ENCODE measurements at places on chromosomes 7 and 10. TPM values are rescaled to one million over a fixed set of nuclear protein-coding genes. Genes with fewer than 3 reads are reported as not detected.

DNA sequence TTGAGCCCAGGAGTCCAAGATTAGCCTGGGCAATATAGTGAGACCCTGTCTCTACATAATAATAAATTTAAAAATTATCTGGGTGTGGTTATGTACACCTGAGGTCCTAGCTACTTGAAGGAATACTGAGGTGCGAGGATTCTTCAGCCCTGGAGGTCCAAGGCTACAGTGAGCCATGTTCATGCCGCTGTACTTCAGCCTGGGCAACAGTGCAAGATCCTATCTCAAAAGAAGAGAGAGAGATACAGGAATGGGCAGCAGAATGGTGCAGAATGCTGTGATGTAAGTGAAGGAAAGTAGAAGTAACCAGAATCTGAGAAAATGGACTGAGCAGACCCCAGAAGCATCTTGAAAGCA lies 62.7 kb upstream of the EXOC4 start:
- DNase-seq, result no peak

- DNase-seq, result no peak
Measured at GRCh38 chr10:123537188-123537961, 128.8 kb upstream of the GPR26 start.

GRCh38 chr7:39816462-39817060 lies 133.5 kb upstream of the CDK13 start:
- no peak for DNase-seq

DNA sequence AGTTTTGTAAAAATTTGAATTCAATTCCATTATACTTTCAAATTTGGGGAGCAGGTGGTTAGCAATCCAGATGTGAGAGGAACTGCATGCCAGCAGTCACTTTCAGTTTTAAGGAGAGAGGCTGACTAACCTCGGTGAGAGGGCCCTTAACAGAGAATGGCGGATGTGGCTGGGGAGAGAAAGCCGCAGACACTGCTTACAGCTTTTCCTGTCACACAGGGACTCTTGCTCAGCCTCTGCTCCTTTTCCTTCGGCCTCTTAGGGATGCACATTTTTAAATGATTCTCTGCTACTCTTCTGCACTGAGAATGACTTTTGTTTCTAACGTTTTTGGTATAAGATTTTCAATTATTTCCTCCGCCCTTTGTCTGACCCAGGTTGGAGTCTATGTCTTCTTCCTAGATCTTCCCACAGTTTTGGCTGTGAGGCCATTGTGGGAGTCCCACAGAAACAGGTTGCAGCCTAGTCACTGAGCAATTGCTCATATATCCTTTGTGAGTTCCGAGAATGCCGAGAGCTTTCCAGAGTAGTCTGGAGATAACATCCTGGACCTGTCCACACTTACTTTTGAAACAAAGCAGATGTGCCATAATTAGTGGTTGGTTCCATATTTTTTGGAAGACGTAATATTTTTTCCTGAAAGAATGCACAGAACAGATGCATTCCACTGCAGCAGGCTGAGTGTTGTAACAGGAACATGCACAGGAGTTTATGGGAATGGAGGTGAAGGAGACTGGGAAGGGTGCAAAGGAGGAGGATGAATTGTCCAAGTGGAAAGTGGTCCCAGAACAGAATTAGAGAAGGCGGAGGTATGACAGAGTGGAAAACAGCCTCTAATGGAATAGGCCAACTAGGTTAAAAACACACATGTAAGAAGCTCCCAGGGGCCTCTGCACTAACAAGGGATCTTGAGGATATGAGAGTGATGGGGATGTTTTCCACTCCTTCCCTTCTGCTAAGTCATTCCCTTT lies 168.0 kb upstream of the ZNF32 start:
- DNase-seq, result peak; percentile 21

GRCh38 chr7:120567204-120567603 lies 290.7 kb downstream of the TSPAN12 start:
- no peak for DNase-seq

DNA sequence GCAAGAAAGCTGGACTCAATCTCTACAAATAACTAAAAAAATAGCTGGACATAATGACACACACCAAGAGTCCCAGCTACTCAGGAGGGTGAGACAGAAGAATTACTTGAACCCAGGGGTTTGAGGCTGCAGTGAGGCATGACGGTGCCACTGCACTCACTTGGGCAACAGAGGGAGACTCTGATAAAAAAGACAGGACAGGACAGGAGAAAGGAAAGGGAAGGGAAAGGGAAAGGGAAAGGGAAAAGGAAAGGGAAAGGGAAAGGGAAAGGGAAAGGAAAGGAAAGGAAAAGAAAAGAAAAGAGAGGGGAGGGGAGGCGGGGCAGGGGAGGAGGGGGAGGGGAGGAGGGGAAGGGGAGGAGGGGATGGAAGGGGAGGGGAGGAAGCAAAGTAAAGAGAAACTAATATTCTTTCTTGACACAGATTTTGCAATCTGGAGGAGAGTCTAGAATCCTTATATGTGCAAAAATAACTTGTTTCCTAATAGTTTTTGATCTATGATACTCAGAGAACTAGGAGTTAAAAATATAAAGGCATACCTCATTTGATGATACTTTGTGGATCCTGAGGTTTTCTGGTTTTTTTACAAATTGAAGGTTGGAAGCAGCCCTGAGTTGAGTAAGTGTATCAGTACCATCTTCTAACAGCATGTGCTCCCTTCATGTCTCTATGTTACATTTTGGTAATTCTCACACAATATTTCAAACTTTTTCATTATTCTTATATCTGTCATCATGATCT lies 8.0 kb downstream of the SAR1A start:
- no peak for DNase-seq

GRCh38 chr7:118214833-118215182 lies 9.7 kb upstream of the ANKRD7 start:
- no peak for DNase-seq

- DNase-seq, result peak; percentile 90
Measured at GRCh38 chr7:139915864-139916716, 87.0 kb downstream of the TBXAS1 start.

TEX36 gene
- not detected for total RNA-seq

- DNase-seq, result no peak
Measured at GRCh38 chr7:75965617-75966016, 28.8 kb downstream of the TMEM120A start.

SLC18A3 gene
- total RNA-seq, result not detected

GRCh38 chr10:54139819-54140428 lies 661.1 kb downstream of the PCDH15 start:
- DNase-seq, result peak; percentile 1

INHBA gene
- 14.3 TPM for total RNA-seq

DNA sequence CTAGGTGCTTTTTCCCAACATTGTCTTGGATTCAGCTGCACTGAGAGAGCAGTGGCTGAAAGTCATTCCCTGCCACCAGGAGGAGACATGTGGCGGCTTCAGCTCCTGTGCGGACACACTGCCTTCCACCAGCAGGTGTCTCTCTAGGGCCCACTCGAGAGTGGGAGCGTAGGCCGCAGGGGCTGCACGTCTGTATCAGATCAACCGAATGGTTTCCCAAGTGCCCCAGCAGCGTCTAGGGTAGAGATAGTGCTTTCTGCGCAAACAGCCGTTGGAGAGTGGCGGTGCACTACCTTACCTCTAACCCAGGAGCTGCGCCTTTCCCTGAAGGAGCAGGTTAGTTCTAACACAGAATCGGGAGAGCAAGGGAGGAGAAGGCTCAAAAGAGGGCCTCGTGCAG lies 31.7 kb downstream of the PAPOLB start:
- no peak for DNase-seq

DNA sequence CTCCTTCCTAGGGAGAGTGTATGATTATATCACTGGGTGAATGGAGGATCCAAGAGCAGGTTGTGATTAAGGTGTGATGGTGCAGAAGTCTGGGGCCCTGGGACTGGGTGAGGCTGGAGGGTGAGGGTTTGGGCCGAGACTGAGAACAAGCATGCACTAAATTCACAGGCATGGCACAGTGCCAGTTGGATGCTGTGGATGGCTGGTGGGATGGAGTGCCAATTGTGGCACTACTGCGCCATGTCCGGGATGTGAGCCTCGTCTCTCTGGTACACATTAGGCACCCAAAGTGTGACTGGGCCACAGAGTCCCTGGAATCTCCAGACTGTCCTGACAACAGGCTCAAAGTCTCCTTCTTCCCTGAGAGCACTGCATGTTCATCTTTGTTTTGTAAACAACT lies 208.1 kb downstream of the EMX2 start:
- no peak for DNase-seq
